Activated naive CD4-positive, alpha-beta T cell (primary cell): ENCODE measurements at places on chromosomes 12 and 14.
A peak's percentile ranks its signal among the peaks of the same experiment; 100 is the strongest.

GRCh38 chr12:19008102-19008501, 121.4 kb upstream of the PLEKHA5 start:
- DNase-seq: no peak

DNA sequence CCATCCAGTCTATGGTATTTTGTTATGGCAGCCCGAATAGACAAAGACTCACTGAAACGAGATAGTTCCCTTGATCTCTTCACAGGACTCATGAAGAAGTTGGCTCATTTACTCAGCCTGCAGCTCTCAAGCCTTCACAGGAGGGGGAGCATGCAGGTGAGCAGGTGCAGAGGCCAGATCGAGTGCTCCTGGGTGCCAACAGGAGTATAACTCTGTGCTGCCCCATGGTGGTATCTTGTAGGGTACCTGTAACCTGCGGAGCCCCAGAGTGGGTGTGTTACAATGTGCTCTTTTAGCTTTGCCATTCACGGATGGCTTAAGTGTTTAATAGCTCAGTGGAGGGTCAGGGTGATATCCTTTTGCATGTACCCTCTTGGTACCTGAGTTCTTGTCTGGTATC, 159.5 kb downstream of the METTL25 start:
- no peak for DNase-seq

DNA sequence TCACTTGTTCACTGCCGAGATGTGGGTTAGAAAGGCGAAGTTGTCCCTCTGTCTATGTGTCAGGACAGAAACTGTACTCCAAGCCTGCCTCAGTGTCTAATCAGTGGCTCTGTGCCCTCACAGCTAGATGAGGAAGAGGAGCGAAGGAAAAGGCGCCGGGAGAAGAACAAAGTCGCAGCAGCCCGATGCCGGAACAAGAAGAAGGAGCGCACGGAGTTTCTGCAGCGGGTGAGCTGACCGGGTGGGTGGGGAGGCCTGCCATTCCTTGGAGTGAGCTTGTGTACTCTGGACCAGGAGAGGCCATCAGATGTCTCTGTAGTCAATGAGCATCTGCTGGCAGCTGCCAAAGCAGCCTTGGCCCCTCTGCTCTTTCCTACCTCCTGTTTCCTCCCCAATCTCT, 33.5 kb downstream of the JDP2 start:
- DNase-seq: no peak

GRCh38 chr12:116561181-116561821, 2.1 kb downstream of the MAP1LC3B2 start:
- DNase-seq: no peak

GRCh38 chr14:105904379-105904778, 378.0 kb downstream of the TMEM121 start:
- no peak for DNase-seq

DNA sequence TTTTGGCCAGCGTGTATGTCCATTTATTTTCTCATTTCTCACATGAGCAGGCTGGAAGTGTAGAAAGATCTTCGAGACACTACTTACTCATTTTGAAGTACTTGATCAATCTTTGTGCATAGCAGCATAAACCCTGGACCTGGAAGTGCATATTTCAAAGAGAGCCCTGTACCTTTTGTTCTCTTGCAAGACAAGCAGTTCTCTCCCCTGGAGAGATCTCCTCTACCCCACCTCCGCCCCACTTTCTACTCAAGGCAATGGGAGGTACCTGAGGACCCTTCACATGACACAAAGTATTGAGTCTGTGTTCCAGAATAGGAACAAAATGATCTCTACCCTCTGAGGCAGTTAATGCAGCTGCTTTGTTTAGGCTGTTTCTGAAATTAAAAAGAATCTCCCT, 27.4 kb upstream of the RASSF3 start:
- DNase-seq: no peak

- no peak for DNase-seq
These were observed 155.6 kb upstream of the DAAM1 start for GRCh38 chr14:59032826-59033225.

GRCh38 chr12:28543021-28543890, 353.0 kb downstream of the CCDC91 start:
- DNase-seq: no peak

DNA sequence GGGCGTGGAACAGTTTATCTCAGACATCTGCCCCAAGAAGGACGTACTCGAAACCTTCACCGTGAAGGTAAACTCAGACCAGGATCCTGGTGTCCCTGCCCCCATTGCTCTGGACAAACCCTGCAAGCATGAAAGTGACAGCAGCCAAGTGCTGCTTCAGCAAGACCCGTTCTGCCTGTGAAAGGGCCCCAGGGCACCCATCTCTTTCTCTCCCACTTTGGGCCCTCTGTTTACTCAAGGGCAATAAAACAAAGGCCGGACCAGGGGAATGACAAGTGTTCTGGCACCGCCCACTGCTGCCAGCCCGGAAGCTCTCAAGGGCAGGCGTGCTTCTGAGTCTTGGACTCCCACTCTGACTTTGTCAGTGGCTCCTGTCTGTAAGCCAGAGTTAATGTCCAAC, 35.3 kb downstream of the CD9 start:
- no peak for DNase-seq

- DNase-seq: no peak
These were observed 373.4 kb upstream of the PDE3A start for GRCh38 chr12:19994968-19995367.

- no peak for DNase-seq
These were observed 279.3 kb upstream of the E2F7 start for GRCh38 chr12:77344651-77345050.

- no peak for DNase-seq
These were observed 62.0 kb downstream of the MAP1LC3B2 start for GRCh38 chr12:116621194-116621593.

DNA sequence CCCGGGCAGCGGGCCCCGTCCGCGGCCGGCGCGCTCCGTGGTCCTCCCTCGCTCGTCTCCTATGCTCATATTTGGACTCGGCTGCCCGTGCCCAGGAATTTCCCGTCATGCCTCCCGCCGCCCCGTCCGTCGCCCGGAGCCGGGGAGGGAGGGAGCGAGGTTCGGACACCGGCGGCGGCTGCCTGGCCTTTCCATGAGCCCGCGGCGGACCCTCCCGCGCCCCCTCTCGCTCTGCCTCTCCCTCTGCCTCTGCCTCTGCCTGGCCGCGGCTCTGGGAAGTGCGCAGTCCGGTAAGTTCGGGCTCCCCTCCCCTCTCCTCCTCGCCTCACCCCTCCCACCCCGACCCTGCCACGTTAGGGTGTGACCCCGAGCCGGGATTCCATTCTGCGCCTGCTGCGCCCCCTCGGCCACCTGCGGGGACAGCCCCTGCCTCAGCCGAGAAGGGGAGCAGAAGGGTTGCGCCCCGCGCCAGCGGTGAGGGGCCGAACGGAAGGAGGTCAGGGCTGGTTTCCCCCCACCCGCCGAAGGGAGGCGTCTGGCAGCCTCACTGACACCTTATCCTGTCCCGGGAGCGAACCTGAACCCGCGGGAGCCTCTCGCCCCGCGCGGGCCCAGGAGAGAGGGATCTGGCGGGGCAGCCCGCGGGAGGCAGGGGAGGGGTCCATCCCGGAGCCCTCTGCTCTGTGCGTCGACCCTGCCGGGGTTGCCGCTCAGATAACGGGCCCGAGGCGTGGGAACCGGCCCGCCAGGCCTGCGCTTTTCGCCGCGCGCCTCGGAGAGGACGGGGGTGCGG, at the start of gene MSRB3:
Gene MSRB3 (plus strand): TSS at position 108 of the 793 bp plus-strand sequence. CDS start 29,897 bp downstream, outside the sequence.
- no peak for DNase-seq

GRCh38 chr14:68790644-68791077, 2.2 kb downstream of the ZFP36L1 start:
- DNase-seq: no peak

DNA sequence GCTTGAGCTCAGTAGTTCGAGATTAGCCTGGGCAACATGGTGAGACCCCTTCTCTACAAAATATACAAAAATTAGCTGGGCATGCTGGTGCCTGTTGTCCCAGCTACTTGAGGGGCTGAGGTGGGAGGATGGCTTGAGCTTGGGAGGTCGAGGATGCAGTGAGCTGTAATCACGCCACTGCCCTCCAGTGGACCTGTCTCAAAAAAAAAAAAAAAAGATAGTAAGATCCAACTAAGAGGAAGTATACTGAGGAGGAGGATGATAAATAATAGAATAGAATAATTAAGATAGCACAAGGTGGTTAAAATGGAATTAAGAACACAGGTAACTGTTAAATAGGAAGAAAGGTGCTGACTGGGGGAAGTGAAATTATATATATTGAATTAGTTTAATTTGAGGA, 37.0 kb upstream of the BAZ1A start:
- no peak for DNase-seq

- no peak for DNase-seq
These were observed 6.0 kb upstream of the CHD4 start for GRCh38 chr12:6613015-6613775.

DNA sequence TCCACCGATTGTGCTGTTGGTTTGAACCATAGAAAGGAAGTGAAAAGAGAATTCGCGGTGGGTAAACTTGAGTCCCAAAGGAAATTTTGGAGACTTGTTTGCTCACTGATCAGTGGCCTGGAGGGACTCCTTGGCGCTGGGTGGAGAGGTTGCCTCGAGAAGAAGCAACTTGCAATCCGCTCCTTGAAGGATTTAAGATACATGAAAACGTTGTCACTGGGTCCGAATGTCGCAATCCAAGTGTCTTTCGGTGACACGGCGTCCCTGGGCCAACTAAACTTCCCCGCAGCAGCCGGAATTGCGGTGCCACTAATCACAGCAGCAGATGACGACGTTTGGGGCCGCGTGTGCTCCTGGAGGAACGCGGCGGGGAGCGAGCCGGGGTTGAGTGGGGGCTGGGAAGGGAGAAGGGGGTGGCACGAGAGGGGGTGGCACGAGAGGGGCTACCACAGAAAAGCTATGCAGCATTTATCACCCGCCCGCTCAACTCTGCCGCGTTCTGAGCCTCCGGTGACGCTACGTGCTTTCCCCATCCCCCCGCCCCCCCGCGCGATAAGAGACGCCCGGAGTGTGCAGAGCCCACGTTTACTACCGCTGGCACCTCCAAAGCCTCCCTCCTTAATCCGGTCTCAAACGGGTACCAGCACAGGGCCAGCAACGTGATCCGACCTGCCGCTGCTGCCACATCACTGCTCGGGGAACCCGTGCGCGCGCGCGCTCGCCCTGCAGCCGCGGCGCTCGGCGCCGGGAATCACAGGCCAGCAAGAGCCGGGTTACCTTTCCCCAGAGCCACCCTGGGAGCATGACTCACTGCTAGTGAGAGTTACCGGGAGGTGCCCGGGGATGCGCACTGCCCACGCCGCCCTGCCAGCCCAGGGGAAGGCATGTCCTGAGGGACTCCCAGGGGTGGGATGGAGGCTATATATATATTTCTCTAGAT, 833 bp upstream of the BHLHE41 start:
- DNase-seq: no peak

- no peak for DNase-seq
These were observed 216.7 kb downstream of the NUAK1 start for GRCh38 chr12:105921872-105922669.

GRCh38 chr12:8675591-8676036, 13.0 kb upstream of the MFAP5 start:
- DNase-seq: no peak

- DNase-seq: peak; percentile 5
These were observed 28.2 kb upstream of the LRP1-AS start for GRCh38 chr12:57175428-57176138.

GRCh38 chr14:92922883-92923743, at the start of gene CHGA:
Gene CHGA, plus strand, starts transcription at chr14:92923150. Its CDS starts 210 bp downstream, at chr14:92923360.
- no peak for DNase-seq

DNA sequence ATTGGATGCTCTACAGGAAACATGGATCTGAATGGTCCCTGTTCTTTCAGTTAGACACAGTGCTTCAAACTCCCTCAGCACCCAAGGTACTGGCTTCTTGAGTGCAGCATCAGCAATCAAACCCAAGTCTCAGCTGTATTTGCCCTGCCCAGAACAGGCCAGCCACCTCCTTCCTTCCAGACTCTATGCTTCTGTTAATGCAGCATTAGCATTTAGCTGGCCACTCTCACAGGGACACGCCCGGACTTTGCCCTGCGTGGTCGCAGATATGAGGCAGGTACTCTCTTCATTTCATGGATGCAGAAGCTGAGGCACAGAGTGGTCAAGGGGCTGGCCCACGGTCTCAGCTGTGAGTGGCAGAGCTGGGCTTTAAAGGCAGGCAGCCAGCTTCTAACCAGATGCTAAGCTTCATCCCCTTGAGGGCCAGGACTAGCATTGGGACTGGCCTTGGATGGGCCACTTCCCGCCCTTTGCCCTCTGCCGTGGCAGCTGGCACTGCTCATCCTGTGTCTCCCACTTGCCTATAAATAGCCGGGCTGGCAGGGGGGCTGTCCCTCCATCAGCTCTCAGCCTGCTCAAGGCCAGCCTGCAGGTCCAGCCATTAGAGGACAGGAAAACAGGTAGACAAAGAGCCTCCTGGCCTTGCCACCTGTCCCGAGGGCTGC, 1.5 kb upstream of the SLC25A47 start:
- no peak for DNase-seq

- no peak for DNase-seq
These were observed 2.0 kb upstream of the ANKRD9 start for GRCh38 chr14:102511538-102511937.

GRCh38 chr14:89215114-89215513, 201.9 kb downstream of the FOXN3 start:
- no peak for DNase-seq

DNA sequence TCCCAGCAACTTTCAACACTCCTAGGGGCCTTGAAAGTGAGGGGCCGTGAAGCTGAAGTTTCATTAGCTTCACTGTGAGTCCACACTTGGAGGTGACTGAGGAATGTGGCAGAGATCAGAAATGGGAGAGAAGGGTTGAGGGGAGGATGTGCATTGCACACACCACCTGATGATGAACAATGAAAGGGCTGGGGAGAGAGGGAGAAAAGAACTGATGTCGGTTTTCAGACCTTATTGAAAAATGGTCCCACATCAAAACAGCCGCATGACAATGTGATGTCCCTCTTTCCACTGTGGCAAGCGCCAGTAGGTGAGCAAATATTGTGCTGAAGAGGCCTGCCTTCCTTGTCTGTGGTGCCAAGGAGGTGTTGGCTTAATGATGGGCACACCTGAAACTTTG, 32.3 kb upstream of the ATP23 start:
- DNase-seq: no peak

GRCh38 chr12:132194556-132194955, 50.3 kb downstream of the NOC4L start:
- no peak for DNase-seq

GRCh38 chr12:95055057-95055456, 18.4 kb downstream of the NR2C1 start:
- no peak for DNase-seq

DNA sequence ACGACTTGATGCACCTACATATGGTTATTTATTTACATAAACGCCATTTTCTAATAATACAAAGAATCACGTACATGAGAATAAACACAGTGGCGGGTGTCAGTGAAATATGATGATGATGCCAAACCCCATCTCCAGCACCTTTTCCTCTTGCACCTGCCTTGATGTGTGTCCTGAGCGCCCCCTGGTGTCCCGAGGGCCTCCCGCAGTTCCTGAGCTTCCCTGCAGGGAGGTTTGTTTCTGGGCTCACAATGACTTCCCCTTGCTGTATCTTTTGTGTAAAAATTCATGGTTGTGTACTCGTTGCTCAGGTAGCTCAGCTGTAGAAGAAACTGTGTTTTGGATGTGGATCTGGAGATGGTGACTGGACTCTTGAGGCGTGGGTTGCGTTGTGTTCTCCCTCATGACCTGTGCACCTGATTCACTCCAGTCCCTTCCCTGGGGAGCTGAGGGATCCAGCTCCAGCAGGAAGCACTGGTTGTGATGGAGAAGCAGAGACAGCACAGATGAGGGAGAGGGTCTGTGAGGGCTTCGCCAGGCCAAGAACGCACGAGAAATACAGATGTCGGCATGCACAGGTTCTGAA, 1037.8 kb downstream of the TMEM121 start:
- peak; percentile 57 for DNase-seq
